Bronchus fibroblast of lung (primary cell): ENCODE measurements at places on chromosomes 11 and 22. TPM values are rescaled to one million over a fixed set of nuclear protein-coding genes. Genes with fewer than 3 reads are reported as not detected.

Gene HOATZ
- total RNA-seq: 0.50 TPM in 1 of 2 replicates, not detected in the other

Gene OR4A16
- total RNA-seq: not detected in 2 replicates

Gene ARHGEF17
- 26.6 and 33.1 TPM in 2 replicates for total RNA-seq

Gene KCNQ1OT1
- 0.30 and 0.50 TPM in 2 replicates for total RNA-seq

Gene MS4A6A
- not detected in 2 replicates for total RNA-seq

Gene OSM
- total RNA-seq: not detected in 2 replicates

Gene GSTT2
- 2.4 and 3.9 TPM in 2 replicates for total RNA-seq

Gene BAIAP2L2
- 0.17 and 0.59 TPM in 2 replicates for total RNA-seq

Gene PIK3IP1
- 9.5 and 11.3 TPM in 2 replicates for total RNA-seq

Gene LDHAL6A
- 0.17 TPM in 1 of 2 replicates, not detected in the other for total RNA-seq

Gene FIBP
- 228 and 231 TPM in 2 replicates for total RNA-seq

Gene ALDH3B1
- total RNA-seq: 41.3 and 48.8 TPM in 2 replicates

Gene SLC1A2
- under 0.01 and 0.17 TPM in 2 replicates for total RNA-seq

Gene KRTAP5-2
- not detected in 2 replicates for total RNA-seq

Gene MAFF
- 15.0 and 16.1 TPM in 2 replicates for total RNA-seq

Gene OR51B5
- total RNA-seq: not detected in 2 replicates

Gene POTEH
- total RNA-seq: not detected in 2 replicates

Gene SOX6
- total RNA-seq: 0.59 and 0.67 TPM in 2 replicates

Gene PLEKHA7
- 0.50 and 3.1 TPM in 2 replicates for total RNA-seq

Gene PRDM11
- total RNA-seq: 3.4 TPM in 2 replicates

Gene C11orf16
- total RNA-seq: not detected in 2 replicates

Gene SNX32
- 0.15 and 0.67 TPM in 2 replicates for total RNA-seq
